ENCODE measurements at places on chromosomes 11 and 22. TPM values are rescaled to one million over a fixed set of nuclear protein-coding genes. Genes with fewer than 3 reads are reported as not detected.

CCDC73 gene
- total RNA-seq = not detected

ME3 gene
- 15.8 TPM for total RNA-seq

CYP2D6 gene
- total RNA-seq = 0.54 TPM

NLRP14 gene
- total RNA-seq = not detected

MRGPRX4 gene
- not detected for total RNA-seq

ANKRD49 gene
- 4.7 TPM for total RNA-seq

NXPE1 gene
- total RNA-seq = not detected

KIRREL3 gene
- 12.0 TPM for total RNA-seq

RBMXL2 gene
- not detected for total RNA-seq

ACR gene
- 0.15 TPM for total RNA-seq

YPEL1 gene
- 0.46 TPM for total RNA-seq

MAP6 gene
- 1.1 TPM for total RNA-seq

KLHL22 gene
- 11.5 TPM for total RNA-seq

POU2F3 gene
- total RNA-seq = not detected

LRRC32 gene
- 0.17 TPM for total RNA-seq

GGTLC2 gene
- not detected for total RNA-seq

RAB39A gene
- total RNA-seq = 0.43 TPM

OR4A47 gene
- total RNA-seq = not detected

MPZL3 gene
- 0.37 TPM for total RNA-seq

ANGPTL5 gene
- 0.14 TPM for total RNA-seq

SEPTIN5 gene
- total RNA-seq = 8.3 TPM

ACRV1 gene
- total RNA-seq = not detected

SAA4 gene
- not detected for total RNA-seq

MAPK12 gene
- 25.9 TPM for total RNA-seq

IRF7 gene
- total RNA-seq = 6.8 TPM

VPS26B gene
- total RNA-seq = 21.4 TPM

NLRX1 gene
- total RNA-seq = 10.7 TPM

B3GAT1 gene
- total RNA-seq = not detected

SLC22A12 gene
- total RNA-seq = not detected

AQP11 gene
- total RNA-seq = 1.3 TPM

ENTHD1 gene
- not detected for total RNA-seq

ARHGEF12 gene
- 14.2 TPM for total RNA-seq

Measured in A549 treated with Hydrocortisone at 1 μM for 4 hours (cell line).